ENCODE measurements at places on chromosomes 12 and 14.

DNA sequence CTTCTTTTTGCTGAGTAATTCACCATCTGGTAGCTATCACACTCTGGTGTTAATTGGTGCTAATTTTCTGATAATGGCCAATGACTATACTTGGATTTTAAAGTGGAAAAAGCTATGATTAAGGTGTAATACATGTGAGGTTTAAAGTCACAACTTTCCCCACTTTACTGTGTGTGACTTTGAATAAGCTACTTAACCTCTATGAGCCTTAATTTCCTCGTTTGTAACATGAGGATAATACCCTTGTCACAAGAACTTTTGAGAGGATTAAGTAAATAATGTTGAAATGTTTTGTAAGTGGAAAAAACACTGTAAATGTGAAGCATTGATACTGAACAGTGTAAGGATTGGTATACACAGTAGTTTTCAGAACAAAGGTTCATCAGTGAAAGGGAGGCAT is 65.3 kb downstream of the MSRB3 start:
- DNase-seq: no peak

- DNase-seq: no peak
Measured at GRCh38 chr12:52358575-52359350, 8.5 kb downstream of the KRT85 start.

DNA sequence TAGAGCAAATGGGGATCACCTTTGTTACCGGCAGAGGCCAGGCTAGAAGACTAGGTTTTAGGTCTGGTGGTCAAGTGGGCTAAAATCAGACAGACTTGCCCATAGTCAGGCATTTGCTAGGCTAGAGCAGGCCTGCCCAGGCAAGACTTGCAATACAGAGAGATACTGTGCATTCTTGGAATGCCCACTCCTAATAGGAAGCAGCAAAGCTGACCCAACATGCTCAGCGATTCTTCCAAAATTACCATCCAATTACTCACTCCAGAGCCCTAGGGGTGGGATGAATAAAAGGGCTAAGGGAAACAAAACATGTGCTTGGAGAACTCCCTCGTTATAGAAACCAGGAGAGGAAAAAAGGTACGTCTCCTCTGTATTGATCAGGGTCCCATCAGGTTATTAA is 187.8 kb upstream of the AMIGO2 start:
- DNase-seq: no peak

DNA sequence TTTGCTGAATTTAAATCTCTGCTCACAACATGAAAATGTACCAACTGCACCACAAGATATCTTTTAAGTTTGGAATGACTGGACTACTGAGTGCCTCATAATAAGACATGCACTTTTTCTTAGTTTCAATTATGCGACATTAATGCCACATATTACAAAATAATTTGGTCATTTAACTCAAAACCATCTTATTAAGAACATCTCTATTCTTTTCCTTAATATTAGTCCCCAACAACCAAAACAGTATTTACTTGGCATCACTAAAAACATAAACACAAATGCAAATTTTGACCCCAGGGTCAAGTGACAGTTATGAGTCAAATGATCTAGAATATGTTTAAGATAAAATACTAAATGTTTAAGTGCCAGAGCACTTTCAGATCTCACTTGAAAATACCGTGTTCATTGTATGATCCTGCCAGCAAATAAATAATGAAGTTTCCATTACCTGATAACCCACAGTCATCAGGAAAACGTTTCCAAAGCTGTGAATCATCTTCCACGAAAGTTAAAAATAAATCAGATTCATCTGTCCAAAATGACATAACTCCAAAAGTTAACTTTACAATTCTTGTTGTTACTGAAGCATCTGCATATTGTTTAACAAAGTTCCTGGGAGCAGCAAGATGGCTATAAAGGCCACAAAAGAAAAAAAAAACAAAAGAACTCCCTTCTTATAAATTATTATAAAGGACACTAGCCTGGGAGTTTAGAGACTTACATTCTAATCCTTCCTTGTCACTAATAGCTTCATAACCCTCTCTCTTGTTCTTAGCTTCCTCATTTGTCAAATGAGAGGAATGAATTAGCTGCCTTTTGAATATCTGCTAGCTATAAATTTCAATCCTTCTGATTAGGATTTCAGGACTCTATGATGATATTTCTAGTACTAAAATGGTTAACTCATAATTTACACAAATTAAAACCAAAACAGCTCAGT is 30.5 kb upstream of the AP4S1 start:
- no peak for DNase-seq

DNA sequence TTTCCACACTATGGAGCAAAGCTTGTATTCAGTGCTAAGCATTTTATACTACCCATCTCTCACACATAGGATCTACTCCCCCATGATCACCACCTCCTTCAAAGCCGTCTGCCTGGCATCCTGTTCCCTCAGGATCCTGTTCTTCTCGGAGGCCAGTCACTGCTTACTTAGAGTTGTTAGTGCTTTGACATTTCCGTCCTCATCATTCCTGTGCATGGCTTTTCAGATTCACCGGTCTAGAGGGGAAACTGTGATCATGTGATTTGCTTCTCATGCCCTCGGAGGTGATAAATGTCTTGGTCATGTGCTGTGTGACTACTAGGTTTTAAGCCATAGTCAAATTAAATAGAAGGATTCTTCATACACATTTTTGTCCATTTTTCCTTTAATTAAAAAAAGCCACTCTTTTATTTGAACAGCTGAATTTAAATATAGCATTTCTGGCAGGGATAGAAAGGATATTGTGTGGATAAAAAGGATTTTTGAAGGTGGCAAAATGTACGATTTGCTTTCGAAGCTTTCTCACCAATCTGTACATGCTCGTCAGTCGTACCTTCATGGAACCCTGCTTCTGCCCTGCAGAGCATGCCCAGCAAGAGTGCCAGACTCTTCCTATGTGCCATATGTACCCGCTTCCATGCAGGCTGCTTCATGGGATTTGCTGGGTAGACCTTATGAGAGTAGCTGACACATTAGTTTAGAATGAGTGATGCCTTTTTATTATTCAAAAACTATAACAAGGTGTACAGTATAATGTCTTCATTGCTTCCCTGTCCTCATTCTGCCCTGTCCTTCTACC is 53.3 kb downstream of the BMAL2 start:
- DNase-seq: no peak

GRCh38 chr14:24182110-24182882 is 6.3 kb downstream of the IPO4 start:
- no peak for DNase-seq

- no peak for DNase-seq
Measured at GRCh38 chr12:98137278-98137677, 378.1 kb upstream of the TMPO start.

DNA sequence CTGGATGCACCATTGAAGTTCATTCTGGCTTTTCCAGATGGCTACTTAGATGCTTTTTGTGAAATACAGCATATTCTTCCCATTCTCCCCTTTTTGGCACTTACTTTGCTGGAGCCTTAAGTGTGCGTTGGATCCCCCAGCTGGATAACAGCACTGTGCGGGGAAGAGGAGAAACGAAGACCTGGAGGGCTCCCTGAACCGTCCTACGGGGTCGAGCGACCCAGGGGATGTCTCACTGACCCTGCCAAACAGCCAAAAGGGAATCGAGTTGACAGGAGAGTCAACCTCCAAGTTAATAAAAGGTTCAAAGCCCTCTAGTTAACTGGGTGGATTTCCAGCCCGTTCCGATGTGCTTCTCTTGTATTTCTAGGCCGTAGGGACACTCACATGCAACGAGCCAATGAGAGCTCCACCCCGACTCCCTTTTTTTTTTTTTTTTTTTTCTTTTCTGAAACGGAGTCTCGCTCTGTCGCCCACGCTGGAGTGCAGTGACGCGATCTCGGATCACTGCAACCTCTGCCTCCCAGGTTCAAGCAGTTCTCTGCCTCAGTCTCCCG is 1.0 kb upstream of the CAMKK2 start:
- peak; percentile 31 for DNase-seq

DNA sequence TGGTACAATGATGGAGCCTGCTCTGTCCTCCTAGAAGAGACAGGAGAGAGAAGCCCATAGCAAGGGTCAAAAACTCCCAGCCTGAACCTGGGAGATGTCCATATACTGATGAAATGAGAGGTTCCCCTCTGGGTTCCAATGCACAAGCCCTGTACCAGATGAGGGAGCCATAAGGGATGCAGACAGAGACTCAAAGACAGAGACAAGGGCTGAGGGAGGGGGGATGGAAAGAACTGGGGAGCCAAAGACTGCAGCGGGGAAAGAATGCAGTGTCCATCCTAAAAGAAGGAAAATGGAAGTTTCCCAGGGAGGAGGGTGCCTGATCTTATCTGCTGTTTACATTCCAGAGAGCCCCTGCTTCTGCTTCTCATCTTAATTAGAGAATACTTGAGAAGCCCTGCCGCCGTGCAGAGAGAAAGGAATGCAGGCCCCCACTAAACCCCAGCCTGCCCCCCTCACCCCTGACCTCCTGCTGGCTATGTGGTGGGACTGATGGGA is 27.7 kb downstream of the KRT18 start:
- no peak for DNase-seq

DNA sequence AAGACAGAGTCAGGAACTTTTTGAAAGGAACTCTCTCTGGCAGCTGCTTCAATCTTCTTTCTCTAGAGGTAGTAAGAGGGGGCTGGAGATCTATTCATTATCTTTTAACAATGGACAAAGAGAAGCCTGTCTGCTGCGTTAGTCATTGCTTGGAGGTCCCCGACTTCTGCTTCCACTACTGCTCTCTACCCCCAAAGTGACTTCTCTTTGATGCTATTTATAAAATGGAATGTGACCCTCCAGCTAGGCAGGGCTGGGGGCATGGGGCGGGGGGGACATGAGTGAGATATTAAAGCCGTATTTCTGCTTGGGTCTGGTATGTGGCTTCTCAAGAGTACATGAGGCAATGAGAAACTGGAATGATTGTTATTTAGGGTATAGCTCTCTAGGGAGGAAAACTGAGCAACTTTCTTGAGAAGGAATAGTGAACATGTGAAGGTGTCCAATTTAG is 41.4 kb upstream of the NUDT4 start:
- no peak for DNase-seq
